Globus pallidus (tissue), 1 donor: ENCODE measurements at places on chromosomes 1 and 21.

DNA sequence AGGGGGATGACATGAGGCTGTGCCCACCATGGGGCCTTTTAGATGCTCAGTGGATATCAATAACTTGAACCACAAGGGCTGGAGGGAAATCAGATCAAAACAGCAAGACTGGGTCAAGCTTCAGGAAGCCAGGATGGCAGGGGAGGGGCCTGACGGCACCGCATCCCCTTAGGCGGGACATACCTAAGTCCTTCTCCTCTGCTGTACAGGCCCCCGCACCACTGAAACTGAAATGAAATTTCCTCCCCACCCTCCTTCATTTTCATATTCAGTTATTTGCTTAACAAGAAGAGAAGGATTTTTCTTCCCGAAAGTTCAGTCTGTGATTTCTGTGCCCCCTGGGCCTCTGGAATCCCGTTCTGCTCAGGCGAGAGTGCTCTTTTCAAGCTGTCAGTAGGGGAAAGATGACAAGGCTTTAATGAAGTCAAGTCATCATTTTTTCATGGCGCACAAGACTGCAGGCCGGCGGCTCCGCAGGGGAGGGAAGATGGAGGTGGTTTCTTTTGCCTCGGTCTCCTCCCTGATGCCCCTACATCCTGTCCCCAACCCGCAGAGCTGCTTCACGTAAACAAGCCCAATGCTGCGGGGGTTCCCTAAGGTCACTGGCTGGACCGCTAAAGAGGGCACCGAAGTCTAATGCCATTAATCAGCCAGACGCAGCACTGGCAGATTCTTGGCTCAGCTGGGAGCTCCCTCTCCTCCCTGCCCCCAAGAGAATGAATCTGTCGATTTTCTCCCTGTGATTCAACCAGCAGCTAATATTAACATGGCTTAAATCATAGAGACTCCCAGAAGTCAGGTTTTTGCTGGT lies 264.8 kb downstream of the C1orf94 start:
- no peak for DNase-seq

DNA sequence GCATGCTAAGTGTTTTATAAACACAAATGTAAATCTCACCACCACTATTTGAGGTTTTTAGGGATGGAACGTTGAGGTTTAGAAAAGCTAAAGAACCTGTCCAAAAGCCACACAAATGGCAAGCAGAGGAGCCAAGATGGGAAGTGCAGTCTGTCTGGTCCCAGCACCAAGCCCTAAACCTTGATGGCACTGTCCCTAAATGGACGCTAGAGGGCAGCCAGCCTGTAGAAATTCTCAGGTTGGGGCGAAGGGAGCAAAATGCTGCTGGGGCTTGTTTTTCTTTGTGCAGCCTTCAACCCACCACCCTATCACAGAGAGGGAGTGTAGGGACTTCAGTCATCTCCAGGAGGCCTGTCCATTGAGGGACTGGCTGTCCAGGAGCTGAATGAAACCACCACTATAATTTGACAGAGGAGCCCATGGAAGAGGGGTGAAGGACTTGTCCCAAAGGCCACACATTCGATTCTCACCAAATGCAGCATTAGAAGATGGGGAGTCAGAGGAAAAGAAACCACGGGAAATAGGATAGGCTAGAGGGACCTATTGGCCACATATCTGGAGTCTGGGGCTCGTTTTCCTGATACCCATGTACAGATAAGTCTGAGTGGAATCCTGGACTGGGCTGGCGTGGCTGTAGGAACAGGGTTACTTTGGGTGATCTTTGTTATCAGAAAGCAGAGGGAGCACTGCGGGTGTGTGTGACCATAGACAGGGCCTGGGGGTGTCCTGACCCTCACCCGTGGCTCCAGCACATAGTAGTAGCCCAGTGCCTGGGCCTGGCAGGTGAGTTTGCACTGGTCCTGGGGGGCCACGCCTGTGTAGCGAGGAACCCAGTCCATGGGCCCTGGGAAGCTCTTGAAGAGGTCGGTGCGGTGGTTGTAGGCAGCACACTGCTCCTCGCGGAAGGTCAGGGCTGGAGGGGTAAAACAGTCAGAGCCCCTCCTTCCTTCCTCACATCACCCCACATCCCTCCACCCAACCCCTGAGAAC lies 6.1 kb downstream of the ADAMTS4 start:
- DNase-seq, result peak; percentile 81

DNA sequence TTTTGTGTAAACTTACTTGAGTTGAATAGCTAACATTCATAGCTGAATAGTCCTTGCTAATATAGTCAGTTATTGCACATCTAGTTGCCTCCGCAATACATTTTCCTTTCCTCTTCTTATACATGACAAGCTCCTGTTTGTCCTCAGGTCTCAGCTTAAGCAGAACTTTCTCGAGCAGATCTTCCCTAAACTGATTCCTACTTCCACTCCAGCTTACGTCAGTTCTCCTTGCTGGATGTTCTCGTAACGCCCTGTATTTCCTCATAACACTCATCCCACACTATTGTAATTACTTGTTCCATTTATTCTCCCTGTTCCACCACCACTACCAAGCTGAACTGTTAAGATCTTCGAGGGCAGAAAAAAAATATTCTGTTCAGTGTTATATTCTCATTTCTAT lies 15.1 kb upstream of the OMA1 start:
- DNase-seq, result no peak

GRCh38 chr1:245396615-245397014 lies 241.8 kb downstream of the KIF26B start:
- DNase-seq, result no peak

DNA sequence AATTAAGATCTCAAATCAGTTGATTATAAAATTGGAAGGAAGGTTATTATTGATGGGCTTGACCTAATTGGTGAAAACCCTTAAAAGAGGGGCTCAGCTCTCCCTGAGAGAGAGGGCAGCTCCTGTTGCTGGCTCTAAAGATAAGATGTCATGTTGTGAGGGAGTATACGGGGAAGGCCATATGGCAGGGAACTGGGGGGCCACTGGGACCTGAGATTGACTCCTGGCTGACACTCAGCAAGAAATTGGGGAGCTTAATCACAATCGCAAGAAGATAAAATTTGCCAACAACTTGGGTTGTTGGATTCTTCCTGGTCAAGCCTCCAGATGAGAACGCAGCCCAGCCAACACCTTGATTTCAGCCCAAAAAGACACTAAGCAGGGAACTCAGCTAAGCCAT lies 69.7 kb upstream of the KCNJ6 start:
- DNase-seq, result no peak

DNA sequence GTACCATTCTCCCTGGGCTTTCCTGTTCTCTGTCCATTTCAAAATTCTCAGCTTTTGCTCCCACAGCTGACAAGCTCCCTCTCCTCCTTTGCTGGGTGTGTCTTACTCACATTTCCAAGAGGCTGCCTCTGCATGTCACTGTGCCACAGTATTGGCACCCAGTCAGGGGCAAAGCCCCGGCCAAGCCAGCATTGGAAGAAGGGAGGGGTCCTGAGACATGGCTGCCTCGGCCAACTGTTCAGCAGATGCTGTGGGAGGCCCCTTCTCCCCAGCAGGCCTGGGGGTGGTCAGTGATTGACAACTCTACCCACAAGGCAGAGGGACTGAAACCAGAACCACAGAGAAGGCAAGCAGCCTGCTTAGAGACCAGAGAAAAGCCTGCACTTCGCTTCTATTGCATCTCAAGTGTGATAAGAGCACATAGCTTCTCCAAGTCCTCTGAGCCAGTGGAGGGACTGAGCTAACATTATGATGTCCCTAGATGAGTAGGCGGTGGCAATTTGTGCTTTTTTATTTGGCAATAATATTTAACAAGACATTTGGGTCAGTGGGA lies 294.1 kb downstream of the SIPA1L2 start:
- DNase-seq, result no peak

GRCh38 chr21:39891111-39891510 lies 23.9 kb downstream of the PCP4 start:
- no peak for DNase-seq

DNA sequence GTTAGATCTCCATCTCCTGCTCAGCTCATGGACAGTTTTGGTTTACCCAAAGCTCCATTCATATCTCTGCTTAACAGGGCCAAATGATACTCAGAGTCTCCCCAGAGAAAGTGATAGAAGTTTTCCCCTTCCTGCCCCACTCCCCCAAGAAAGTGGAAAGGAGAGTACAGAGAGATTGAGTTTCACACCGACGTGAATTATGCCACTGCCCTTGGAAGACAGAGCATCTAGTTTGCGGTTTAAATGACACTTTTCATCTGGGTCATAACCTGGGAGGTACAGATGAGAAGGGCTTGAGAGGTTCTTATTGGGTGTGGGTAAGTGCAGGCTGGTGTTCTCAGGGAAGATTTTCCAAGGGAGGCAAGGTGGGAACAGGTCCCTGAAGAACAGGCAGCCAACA lies 6.9 kb upstream of the ZNF362 start:
- no peak for DNase-seq

DNA sequence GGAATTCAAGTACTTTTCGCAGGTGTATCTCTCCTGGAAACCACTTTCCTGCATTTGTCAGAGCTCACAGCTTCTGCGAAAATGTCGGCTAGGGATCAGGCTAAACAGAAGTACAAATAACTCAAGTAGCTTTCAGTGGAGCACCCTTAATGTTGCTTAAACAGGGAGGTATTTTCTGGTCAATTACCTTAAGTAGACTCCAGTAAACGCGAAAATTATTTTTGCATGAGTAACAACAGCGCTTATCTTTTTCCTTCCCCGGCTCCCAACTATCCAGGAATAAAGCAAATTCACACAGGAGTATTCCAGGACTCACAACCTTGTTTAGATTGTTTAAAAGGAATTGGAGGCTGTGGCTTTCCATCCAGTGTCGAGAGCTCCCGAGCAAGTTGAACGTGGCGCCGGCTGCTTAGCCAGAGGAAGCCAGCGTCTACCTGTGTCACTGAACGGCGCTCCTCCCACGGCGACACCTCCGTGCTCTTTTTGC lies 7.3 kb upstream of the SIM2 start:
- DNase-seq, result no peak

DNA sequence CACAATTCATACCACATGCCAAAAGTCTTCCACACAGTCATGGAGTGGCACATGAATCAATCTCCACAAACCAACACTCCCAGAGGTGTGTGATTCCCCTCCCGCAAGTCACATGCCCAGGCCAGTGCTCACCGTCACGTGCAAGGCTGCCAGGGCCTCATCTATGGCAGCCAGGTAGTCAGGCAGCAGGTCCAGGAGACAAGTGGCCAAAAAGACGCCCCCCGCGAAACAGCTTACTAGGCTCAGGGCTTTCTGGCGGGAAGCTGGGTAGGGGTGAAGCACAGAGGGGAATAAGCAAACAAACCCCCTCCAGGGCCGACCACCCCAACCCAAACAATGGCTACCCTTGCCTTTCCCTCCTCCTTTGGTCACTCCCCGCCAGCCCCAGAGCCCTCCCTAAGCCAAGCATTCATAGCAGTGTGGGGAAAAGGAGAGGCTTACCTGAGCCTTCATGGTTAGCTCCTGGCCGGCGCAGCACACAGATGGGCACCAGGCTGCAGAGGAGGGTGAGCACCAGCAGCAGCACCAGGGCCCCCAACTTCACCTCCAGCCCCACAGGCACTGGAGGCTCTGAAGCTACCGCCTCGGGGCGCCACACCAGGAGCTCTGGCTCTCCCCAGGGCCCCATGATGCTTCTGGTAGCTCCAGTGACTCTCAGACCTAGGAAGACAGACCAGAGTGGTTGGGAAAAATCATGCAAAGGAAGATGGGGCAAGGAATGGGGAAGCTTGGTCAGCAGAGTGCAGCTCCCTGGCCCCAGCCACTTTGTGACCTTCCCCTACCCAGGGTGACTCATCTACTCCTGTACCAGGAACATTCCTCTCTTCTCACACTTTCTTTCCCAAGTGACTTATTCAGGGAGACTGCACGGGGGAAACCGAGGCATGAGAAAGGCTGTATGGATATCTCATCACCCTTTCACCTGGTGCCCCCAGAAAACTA lies 978 bp downstream of the SLC39A1 start:
- no peak for DNase-seq

- DNase-seq, result no peak
These were observed 28.9 kb downstream of the UCHL5 start for GRCh38 chr1:193030280-193030679.

GRCh38 chr1:93448292-93448982 lies 519 bp downstream of the FNBP1L start:
- no peak for DNase-seq

GRCh38 chr1:235809688-235810397 lies 56.9 kb downstream of the LYST start:
- DNase-seq, result no peak

DNA sequence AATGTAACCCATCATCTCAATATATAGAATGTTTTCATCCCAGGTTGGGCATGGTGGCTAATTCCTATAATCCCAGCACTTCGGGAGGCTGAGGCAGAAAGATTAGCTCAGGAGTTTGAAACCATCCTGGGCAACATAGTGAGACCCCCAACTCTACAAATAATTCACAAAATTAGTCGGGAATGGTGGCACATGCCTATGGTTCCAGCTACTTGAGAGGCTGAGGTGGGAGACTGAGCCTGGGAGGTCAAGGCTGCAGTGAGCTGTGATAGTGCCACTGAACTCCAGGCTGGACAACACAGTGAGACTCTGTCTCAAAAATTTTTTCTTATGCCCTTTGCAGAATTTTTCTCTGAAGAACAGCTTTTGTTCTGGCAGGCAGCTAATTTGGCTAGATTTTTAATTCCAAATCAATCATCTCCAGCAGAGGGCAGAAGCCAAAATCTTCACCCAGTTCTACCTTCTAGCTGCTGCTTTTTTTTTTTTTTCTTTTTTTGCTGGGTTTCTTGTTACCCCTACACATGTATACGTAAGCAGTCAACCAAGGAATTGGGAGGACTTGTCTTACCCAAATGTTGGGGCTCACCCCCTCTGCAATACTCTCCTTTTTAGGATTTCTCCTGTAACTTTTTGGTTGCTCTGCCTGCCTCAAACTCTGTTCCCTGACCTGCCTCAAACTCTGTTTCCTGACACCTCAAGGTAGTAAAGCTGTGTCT lies 2.7 kb upstream of the RAD54L start:
- DNase-seq, result no peak

DNA sequence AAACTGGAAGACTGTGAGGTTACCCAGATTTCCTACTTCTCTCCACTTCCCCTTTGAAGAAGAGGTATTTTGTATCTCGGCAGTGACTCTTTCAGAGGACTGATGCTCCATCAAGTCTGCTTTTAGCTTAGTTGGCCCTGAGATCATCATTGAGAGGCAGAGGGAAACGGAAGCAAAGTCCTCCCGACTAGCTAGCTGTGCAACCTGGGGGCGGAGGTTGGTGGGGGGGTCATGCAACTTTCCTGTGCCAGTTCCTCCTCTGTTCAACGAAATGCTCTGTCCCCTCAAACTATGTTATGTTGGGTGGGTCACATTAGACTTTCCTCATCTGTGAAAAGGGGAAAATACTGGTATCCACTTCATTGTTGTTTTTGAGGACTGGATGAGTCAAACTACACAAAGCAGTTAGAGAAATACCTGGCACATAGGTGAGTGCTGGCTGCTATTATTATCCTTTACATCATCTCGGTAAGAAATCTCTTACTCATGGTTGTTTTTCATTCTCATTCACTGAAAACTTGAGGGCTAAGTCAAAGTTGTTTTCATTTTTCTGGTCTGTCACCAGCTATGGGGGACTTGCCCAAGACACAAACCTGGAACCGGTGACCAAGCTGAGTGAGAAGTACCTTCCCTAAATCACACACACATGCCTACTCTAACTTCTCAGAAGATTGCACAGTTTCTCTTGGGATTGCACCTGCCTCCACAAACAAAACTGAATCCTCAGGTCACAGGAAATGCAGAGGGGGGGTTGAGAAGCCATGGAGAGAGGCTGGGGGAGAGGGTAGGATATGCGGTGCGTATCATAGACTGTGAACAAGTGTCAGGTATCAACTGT lies 83.3 kb downstream of the ABCA4 start:
- no peak for DNase-seq

- peak; percentile 82 for DNase-seq
These were observed 3.5 kb downstream of the MARCKSL1 start for GRCh38 chr1:32332290-32333079.
